GM04504 (cell line): ENCODE measurements at places on chromosomes 16 and 17.

GRCh38 chr17:10200016-10200415 is 1.6 kb upstream of the GAS7 start:
- DNase-seq, result no peak

GRCh38 chr17:82077617-82078358 is 12.2 kb upstream of the DUS1L start:
- no peak for DNase-seq

- no peak for DNase-seq
These were observed 8.3 kb downstream of the TOM1L2 start for GRCh38 chr17:17963694-17964436.

DNA sequence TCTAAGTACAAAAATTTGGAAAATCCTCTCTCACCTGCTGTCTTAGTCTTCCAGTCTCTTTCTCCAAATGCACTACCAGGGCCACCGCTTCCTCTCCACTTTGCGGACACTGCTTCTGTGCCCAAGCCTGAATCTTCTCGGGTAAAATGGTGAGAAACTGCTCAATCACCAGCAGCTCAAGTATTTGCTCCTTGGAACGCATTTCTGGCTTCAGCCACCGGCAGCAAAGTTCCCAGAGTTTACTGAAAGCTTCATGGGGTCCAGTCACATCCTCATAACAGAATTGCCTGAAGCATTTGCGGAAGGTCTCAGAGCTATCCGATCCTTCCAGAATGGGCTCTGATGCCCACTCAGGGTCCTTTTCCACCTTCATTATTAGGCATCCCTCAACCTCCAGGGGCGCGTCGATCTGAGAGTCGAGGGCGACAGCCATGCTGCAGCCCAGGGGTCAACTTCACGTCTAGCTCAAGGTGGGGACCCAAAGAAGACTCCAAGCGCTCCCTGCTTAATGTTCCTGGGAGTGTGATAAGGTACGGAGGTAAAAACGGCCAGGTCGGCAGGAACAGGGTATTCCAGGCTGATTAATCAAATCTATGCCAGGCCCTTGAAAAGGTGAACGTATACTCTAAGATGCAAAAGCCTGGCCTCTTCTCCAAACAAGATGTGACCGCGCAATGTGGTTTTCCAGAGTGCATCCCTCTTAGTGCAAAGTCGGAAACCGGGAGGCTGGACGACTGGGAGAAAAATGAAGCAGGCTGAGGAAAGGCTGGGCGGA is 763 bp downstream of the ZKSCAN2 start:
- DNase-seq, result no peak

- DNase-seq, result no peak
These were observed 7.7 kb downstream of the CEP20 start for GRCh38 chr16:15880434-15881308.

DNA sequence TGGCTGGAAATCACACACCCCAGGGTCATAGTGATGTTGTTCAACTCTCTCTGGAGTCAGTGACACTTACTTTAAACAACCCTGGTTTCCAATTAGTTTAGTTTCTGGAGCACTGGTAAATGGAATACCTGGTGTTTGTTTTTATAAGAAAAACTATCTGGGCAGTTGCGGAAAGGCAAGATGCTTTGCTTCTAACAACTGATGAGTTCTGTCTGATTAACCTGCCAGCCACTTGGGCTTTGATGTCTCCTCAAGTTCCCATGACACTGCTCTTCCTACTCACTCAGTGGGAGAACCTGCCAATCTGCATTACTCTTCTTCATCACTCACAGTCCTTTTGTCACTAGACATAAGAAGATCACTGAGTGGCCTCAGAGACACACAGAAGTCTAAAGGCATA is 78.7 kb upstream of the MTMR4 start:
- DNase-seq, result no peak
